ENCODE measurements at places on chromosomes 2 and 18.
A peak's percentile ranks its signal among the peaks of the same experiment; 100 is the strongest.

DNA sequence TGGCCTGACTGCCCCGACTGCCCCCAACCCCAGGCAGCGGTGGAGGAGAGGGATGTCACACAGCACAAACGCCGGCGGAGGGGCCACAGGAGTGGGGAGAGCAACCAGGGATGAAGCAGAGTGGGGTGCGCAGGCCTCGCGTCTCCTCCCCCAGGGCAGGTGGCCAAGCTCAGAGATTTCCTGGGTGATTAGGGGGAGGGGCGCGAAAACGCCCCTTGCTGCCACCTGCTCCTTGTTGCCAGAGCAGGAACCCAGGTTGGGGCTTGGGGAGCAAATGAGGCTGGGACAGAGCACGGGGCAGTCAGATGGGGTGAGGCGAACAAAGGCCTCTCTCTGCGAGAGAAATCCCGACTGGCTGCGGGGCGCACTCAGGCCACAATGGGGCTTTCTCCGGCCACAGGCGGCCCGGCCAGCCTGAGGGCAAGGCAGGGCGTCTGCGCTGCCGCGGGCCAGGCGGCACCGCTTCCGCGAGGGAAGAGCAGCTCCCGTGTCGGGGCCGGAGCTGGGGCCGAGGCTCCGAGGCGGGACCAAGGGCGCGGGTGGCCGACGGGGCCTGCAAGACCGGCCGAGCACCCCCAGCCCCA lies 11.5 kb downstream of the TEX44 start:
- no peak for DNase-seq
- no peaks in the 10 kb centered on the region for H3K36me3 ChIP-seq
- peak overlapping the region; percentile 21 for H3K4me3 ChIP-seq
- peak overlapping the region; percentile 86 for H3K27ac ChIP-seq

- no peak for DNase-seq
- H3K4me3 ChIP-seq = no peak overlapping the region
- H3K36me3 ChIP-seq = no peaks in the 10 kb centered on the region
- H3K27me3 ChIP-seq = no peaks in the 10 kb centered on the region
These were observed 294.2 kb downstream of the FIGN start for GRCh38 chr2:163441603-163442002.

GRCh38 chr2:192184349-192184748 lies 10.4 kb downstream of the TMEFF2 start:
- no peaks in the 10 kb centered on the region for H3K36me3 ChIP-seq
- H3K4me1 ChIP-seq = no peaks in the 10 kb centered on the region
- no peaks in the 10 kb centered on the region for H3K27me3 ChIP-seq
- no peak for DNase-seq

GRCh38 chr18:79402977-79403722 lies 7.4 kb downstream of the NFATC1 start:
- H3K27ac ChIP-seq = peak overlapping the region; percentile 93
- H3K4me1 ChIP-seq = peaks cover 62% of the 10 kb centered on the region
- peak overlapping the region; percentile 48 for H3K4me3 ChIP-seq
- H3K27me3 ChIP-seq = no peaks in the 10 kb centered on the region

DNA sequence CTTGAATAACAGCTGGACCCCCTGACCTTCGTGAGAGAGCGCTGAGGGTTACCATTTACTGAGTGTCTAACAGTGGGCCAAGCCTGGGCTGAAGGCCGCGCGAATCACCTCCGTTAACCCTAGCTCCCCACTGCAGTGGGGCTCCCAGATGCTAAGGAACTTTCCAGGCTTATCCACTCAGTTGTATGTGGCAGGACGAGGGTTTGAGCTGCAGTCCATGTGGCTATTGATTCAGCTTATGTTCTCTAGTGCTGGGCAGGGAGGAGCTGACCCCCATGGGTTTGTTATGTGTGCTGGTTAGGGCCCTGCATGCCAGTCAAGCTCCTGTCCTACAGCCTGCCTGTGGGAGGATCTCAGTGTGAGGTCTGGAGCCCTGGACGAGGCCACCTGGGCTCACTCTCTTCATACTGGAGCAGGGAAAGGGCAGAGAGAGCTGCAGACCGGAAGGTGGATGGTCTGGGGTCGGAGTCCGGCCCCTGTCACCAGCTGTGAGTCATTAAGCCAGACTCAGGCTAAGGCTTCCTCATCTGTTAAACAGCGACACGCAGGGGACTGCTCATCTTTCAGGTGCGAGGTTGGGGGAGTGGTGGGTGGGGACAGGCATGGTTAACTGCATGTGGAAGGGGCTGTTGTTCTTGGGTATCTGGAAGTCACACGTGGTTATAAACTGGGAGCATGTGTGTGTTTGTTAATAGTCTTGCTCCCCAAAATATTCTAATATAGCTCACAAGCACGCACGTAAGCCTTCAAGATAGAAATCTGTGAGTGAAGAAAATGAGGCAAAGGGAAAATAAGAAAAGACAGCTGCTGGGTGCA lies 6.6 kb downstream of the PSD4 start:
- no peak for DNase-seq
- H3K4me3 ChIP-seq = no peak overlapping the region
- H3K36me3 ChIP-seq = peaks cover 37% of the 10 kb centered on the region
- H3K4me1 ChIP-seq = peaks cover 83% of the 10 kb centered on the region
- H3K27me3 ChIP-seq = no peaks in the 10 kb centered on the region

DNA sequence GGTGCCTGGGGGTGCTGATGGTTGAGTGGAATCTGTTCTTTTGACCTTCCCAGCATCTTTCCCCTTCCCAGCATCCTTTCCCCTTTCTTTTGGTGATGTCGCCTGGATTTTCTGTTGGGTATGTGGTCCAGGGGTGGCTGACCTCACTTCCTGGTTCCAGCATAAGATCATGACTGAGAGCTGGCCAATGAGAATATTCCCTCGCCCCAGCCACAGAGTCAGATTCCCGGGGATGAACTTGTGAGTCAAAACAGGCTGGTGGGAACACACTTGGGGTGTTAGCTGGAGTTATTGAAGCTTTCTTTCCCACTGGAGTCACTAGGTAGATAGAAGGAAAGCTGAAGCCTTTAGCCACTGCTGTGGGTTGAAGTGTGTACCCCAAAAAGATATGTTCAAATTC lies 28.0 kb upstream of the FOSL2 start:
- no peak overlapping the region for H3K27ac ChIP-seq
- H3K4me1 ChIP-seq = peaks cover 60% of the 10 kb centered on the region
- no peak overlapping the region for H3K4me3 ChIP-seq
- H3K27me3 ChIP-seq = no peaks in the 10 kb centered on the region

- H3K27ac ChIP-seq = no peak overlapping the region
- H3K4me3 ChIP-seq = no peak overlapping the region
- H3K4me1 ChIP-seq = no peaks in the 10 kb centered on the region
- no peaks in the 10 kb centered on the region for H3K27me3 ChIP-seq
- H3K36me3 ChIP-seq = no peaks in the 10 kb centered on the region
These were observed 157.4 kb downstream of the FHOD3 start for GRCh38 chr18:36454848-36455458.

GRCh38 chr2:27071990-27072830 lies 756 bp upstream of the OST4 start:
- H3K4me1 ChIP-seq = peaks cover 31% of the 10 kb centered on the region
- H3K27ac ChIP-seq = peak overlapping the region; percentile 94
- DNase-seq = peak; percentile 7
- H3K36me3 ChIP-seq = peaks cover 16% of the 10 kb centered on the region

DNA sequence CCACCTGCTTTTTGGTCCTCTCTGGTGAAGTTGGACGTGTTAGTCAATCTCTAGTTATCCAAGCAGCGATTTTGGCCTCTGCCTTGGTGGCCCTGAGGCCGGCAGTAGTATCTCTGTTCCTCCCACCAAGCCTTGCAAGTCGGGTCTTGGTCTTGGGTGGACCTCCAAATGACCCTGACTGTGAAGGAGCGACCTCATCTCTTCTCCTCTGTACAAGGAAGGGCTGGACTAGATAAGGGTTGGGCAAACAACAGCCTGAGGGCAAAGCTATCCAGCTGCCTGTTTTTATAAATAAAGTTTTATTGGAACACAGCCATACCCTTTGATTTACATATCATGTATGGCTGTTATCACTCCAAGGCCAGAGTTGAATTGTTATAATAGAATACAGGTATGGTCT lies 74.6 kb upstream of the FOSL2 start:
- no peaks in the 10 kb centered on the region for H3K27me3 ChIP-seq
- H3K4me3 ChIP-seq = no peak overlapping the region
- no peaks in the 10 kb centered on the region for H3K36me3 ChIP-seq
- no peak overlapping the region for H3K27ac ChIP-seq
- no peaks in the 10 kb centered on the region for H3K4me1 ChIP-seq

DNA sequence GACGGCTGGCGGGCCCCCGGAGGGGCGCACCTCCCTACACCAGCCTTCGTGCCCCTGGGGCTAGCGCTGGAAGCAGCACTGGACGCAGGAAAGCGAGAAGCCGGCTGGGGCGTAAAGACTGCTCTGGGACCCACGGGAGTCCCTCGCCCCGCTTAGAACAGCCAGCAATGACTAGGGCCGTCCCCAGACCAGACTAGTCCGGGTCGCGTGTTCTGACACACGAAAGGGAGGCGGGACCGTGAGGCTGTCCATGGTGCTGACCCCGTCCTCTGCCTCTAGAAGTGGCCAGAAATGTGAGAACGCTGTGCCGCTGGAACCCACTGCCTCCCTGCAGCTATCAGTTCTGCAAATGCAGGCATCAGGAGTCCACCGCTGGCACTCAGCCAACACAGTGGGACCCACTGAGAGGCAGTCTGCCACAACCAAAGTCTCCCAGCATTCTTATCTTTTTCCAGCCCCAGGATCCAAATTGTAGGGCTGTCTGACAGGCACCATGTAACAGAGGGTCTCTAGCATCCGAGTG lies at the start of gene UCN:
Gene UCN, minus strand, starts transcription at position 87 of the 523 bp plus-strand sequence. CDS start 550 bp downstream, outside the sequence.
- H3K4me1 ChIP-seq = peaks cover 11% of the 10 kb centered on the region
- H3K4me3 ChIP-seq = no peak within 1 kb of the TSS
- no peak within 1 kb of the TSS for H3K27ac ChIP-seq
- peaks cover 4% of the 10 kb centered on the region for H3K36me3 ChIP-seq

GRCh38 chr2:231390667-231391066 lies 4.8 kb upstream of the B3GNT7 start:
- peaks cover 12% of the 10 kb centered on the region for H3K27me3 ChIP-seq
- no peaks in the 10 kb centered on the region for H3K36me3 ChIP-seq
- H3K27ac ChIP-seq = no peak overlapping the region
- no peaks in the 10 kb centered on the region for H3K4me1 ChIP-seq
- DNase-seq = no peak

GRCh38 chr2:138180692-138181386 lies 216.6 kb downstream of the HNMT start:
- no peaks in the 10 kb centered on the region for H3K27me3 ChIP-seq
- no peak for DNase-seq
- no peaks in the 10 kb centered on the region for H3K4me1 ChIP-seq
- H3K36me3 ChIP-seq = no peaks in the 10 kb centered on the region
- no peak overlapping the region for H3K27ac ChIP-seq

DNA sequence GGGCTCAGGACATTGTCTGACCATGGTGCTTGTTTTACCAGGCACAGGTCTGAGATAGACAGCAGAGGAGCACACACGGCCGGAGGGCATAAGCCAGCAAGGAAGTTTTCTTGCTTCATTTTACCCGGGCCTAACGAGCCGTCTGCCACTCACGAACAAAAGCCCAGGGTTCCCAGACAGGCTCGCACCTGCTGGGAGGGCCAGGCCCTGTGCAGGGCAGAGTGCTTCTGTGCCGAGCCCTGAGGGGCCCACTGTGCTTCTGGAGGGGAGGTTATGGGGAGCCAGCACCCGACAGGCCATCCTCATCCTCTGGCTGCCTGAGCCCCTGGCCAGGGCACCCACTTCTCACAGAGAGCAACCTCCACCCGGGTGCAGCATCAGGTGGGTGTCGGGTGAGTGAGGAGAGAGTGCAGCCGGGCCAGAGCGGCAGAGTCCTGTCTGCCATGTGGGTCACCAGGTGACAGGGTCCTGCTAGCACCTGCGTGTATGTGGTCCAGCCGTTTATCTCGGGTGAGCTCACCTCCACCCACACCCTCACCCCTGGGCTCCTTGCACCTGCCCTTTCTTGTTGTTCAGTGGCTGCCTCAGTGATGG lies 297.9 kb downstream of the NDUFA10 start:
- H3K36me3 ChIP-seq = no peaks in the 10 kb centered on the region
- no peaks in the 10 kb centered on the region for H3K27me3 ChIP-seq
- H3K4me1 ChIP-seq = no peaks in the 10 kb centered on the region
- no peak overlapping the region for H3K4me3 ChIP-seq

GRCh38 chr2:18378020-18378653 lies 182.3 kb downstream of the RDH14 start:
- no peaks in the 10 kb centered on the region for H3K36me3 ChIP-seq
- DNase-seq = no peak
- H3K4me3 ChIP-seq = no peak overlapping the region
- no peaks in the 10 kb centered on the region for H3K4me1 ChIP-seq
- H3K27ac ChIP-seq = no peak overlapping the region

DNA sequence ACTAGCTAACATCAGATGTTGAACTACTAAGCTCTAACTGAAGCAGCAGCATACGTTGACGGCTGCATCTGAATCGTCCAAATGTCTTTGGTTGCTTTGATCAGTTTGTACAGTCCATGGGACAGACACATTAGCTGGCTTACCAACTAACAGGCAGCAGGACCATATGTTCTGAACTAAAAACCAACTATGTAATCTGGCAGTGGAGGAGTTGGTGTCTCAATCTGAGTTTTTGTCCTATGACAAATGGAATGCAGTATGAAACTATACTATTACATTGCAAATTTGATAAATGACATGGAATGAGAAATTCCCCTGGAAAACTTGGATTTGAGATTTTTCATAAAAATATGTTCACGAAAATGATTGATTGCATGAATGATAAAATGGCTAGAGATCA lies 79.5 kb downstream of the EPHA4 start:
- H3K27ac ChIP-seq = no peak overlapping the region
- no peaks in the 10 kb centered on the region for H3K4me1 ChIP-seq
- no peaks in the 10 kb centered on the region for H3K27me3 ChIP-seq
- H3K4me3 ChIP-seq = no peak overlapping the region
- H3K36me3 ChIP-seq = no peaks in the 10 kb centered on the region

- no peaks in the 10 kb centered on the region for H3K36me3 ChIP-seq
- H3K4me3 ChIP-seq = no peak overlapping the region
- H3K27me3 ChIP-seq = no peaks in the 10 kb centered on the region
- no peaks in the 10 kb centered on the region for H3K4me1 ChIP-seq
- H3K27ac ChIP-seq = no peak overlapping the region
These were observed 82.5 kb downstream of the GBX2 start for GRCh38 chr2:236085647-236086046.

- no peaks in the 10 kb centered on the region for H3K36me3 ChIP-seq
- H3K27ac ChIP-seq = no peak overlapping the region
- H3K4me3 ChIP-seq = no peak overlapping the region
- no peak for DNase-seq
- H3K4me1 ChIP-seq = no peaks in the 10 kb centered on the region
- no peaks in the 10 kb centered on the region for H3K27me3 ChIP-seq
These were observed 57.6 kb downstream of the MYOM1 start for GRCh38 chr18:3162181-3162580.

GRCh38 chr2:55224761-55225261 lies 7.3 kb downstream of the CLHC1 start:
- no peak overlapping the region for H3K4me3 ChIP-seq
- peaks cover 13% of the 10 kb centered on the region for H3K4me1 ChIP-seq
- no peak overlapping the region for H3K27ac ChIP-seq
- DNase-seq = no peak

DNA sequence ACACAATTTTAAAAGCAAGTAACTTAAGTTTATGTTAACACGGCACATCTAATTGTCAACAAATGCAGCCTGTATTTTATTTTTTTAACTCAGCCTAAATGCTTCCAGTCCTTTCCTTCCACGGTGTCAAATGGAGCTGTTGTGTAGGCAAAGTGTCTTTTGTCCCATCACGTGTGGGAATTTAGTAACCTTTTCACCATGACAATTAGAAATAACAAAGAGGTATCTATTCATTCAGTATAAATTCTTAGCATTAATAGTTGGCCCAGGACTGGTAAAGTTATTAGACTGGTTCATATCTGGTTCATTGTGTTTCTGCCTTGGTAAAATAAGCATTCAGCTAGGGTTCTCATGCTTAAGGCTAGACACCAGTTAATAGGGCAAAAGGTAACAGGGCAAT lies 47.9 kb downstream of the FRZB start:
- no peak for DNase-seq
- H3K4me1 ChIP-seq = no peaks in the 10 kb centered on the region
- H3K4me3 ChIP-seq = no peak overlapping the region
- no peaks in the 10 kb centered on the region for H3K36me3 ChIP-seq
